AML-193 (cell line): ENCODE measurements at places on chromosomes 16 and 17.

DNA sequence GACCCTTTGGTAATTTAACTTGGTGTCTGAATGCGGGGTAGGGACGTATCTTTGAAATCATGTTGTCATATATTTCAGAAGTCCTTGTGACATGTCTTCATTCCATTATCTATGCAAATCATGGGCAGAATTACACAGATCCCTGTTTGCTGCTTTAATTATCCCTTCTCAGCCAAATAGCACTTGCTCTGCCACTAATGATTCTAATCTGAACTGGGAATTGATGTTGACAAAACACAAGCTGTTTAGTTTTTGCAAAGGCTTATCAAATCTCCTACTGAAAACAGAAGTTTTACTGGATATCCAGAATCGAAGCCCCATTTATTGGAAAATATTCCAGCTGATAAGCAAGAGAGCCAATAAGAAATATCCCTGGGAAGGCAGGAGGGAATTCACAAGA, 205.9 kb upstream of the COX10 start:
- no peak for DNase-seq

GRCh38 chr16:68496689-68497088, 42.4 kb upstream of the ZFP90 start:
- DNase-seq: no peak

GRCh38 chr16:75111514-75111940, 5.1 kb downstream of the LDHD start:
- DNase-seq: no peak

DNA sequence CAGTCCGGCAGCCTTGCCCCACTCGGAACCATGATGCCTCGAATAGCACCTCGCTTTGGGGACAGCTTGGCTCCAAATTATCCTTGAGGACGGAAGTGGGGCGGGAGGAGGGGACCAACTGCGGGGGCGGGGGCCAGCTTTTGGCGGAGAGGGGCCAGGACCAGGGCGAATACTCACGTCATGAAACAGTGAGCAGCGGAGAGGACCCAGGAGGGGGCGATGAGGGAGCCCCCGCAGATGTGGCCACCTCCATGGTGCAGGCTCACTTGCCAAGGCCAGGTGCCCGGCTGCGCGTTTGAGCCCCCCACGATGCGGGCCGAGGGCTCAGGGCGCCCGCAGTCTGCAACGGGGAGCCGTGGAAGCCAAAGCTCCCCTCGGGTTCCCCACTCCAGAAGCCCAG, 970 bp downstream of the PRSS36 start:
- no peak for DNase-seq

- DNase-seq: no peak
Measured at GRCh38 chr16:531494-532125, 4.1 kb downstream of the CAPN15 start.

GRCh38 chr17:14471052-14471451, 170.2 kb downstream of the HS3ST3B1 start:
- DNase-seq: no peak

- no peak for DNase-seq
Measured at GRCh38 chr16:88634994-88635670, 3.2 kb upstream of the IL17C start.

DNA sequence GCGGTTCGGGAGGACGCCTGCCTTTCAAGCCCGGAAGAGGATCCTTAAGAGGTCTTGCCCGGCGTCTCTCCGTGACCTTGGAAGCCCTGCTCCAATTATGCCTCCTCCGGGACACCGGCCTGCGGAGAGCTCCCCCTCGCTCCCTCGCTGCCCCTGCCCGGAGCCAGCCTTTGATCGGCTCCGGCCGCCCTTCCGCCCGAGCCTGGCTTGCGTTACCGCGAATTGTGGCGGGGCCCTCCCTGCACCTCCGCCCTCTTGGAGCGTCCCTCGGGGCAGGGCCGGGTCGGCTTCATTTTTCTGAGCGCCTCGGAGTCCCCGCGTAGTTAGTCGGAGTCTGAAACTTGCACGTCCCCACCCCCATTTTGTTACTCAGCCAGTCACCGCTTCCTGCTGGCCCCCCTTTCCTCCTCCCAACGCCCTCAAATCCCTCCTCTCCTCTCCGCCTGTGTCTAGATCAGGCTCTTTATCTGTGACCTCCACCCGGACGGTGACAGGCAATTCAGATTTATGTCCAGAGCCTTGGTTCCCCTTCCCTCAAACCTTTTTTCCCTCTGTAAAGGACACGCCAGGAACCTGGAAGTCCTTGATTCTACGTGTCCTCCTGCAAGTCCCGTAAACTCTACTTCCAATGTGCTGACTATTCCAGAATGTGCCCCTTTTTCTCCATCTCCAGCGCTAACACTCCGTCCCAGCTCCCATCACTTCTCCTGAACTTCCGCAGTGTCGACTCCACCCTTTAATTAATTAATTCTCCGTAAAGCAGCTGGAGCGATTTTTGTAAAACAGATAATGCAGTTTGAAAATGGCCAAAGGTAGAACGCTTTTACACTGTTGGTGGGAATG, 569 bp upstream of the RABEP2 start:
- DNase-seq: peak; percentile 46

GRCh38 chr17:67656494-67657203, 61.1 kb upstream of the NOL11 start:
- DNase-seq: no peak
